Transverse colon (tissue), 4 donors: ENCODE measurements at places on chromosomes 16 and 17.

- no peaks in the 10 kb centered on the region for H3K27me3 ChIP-seq
- H3K27ac ChIP-seq = no peak overlapping the region
- peaks cover 11% of the 10 kb centered on the region for H3K4me1 ChIP-seq
- H3K4me3 ChIP-seq = no peak overlapping the region
- DNase-seq = no peak
Observed at GRCh38 chr17:78707016-78707415, 75.1 kb downstream of the CYTH1 start.

DNA sequence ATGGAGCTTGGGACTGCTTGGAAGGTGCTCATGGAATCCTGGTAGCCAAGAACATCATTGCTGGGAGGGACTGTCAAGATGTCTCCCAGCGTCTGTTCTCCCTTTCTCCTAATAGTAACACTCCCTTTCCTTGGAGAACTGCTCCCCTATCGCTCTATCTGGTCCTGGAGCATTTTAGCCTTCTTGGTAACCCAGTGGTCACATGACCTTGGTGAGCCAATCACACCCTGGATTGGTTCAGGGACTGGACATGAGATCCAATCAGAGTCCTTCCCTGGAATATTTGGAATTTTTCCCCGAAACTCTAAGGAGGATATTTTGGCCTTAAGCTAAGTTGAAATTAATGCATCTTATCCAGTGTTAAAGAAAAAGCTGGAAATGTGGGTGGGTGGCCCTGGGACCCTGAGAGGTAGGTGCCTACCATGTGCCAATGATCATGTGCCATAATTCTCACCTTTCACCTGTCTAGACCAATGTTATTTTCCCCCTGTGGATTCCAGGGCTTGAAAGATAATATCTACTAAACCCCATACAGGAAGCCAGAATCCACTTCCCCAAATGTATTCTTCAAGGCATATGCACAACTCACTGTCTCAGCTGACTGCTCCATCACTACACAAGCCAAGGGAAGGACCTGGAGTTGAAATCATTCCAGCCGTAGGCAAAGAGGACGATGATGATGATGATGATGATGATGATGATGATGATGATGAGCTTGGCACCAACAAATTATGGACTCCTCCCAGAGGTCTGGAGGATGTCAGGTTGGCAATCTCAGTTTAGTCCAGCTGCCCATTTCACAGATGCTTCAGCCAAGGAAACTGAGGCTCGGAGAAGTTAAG is 193.2 kb downstream of the RAB11FIP4 start:
- DNase-seq = no peak
- no peak overlapping the region for H3K27ac ChIP-seq
- H3K27me3 ChIP-seq = no peaks in the 10 kb centered on the region
- no peak overlapping the region for H3K4me3 ChIP-seq
- peaks cover 22% of the 10 kb centered on the region for H3K4me1 ChIP-seq

- no peaks in the 10 kb centered on the region for H3K27me3 ChIP-seq
- H3K4me1 ChIP-seq = peaks cover 43% of the 10 kb centered on the region
- H3K27ac ChIP-seq = peak overlapping the region; percentile 74
- H3K36me3 ChIP-seq = no peaks in the 10 kb centered on the region
Observed at GRCh38 chr17:41647940-41648410, 23.6 kb upstream of the KRT17 start.

GRCh38 chr17:81248649-81249048 is 9.5 kb downstream of the NDUFAF8 start:
- DNase-seq = no peak
- no peak overlapping the region for H3K27ac ChIP-seq
- H3K4me1 ChIP-seq = no peaks in the 10 kb centered on the region
- H3K36me3 ChIP-seq = no peaks in the 10 kb centered on the region
- no peaks in the 10 kb centered on the region for H3K27me3 ChIP-seq
- no peak overlapping the region for H3K4me3 ChIP-seq

DNA sequence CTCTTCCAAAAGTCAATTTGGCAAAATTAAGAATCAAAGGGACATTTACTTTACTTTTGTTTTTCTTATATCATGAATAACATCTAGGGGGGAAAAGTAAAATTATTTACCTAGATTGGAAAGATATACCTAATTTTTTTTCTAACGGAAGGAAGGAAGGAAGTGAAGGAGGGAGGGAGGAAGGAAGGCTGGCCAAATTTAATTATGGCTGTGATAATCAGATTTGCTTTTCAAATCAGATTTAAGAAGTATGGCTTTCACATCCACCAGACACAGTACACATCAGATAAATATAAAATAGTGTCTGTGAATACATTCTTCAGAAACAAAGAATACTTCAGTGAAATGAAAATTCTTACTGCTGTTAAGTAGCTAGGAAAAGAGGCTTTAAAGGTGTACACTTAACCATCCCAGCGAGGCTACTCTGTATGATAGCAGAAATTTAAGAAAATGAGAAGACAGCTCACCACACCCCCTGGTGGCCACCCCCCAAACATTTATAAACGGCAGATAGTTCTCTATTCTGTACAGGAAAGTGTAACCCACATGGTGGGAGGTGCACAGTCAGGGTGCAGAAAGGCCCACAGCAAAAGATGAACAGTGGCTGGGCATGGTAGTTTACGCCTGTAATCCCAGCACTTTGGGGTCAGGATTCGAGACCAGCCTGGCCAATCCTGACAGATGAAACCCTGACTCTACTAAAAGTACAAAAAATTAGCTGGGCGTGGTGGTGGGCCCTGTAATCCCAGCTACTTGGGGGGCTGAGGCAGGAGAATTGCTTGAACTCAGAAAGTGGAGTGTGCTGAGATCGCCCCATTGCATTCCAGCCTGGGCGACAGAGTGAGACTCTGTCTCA is 150.8 kb downstream of the SSH2 start:
- H3K4me1 ChIP-seq = no peaks in the 10 kb centered on the region
- no peak overlapping the region for H3K27ac ChIP-seq
- peak; percentile 75 for DNase-seq
- H3K27me3 ChIP-seq = no peaks in the 10 kb centered on the region
- H3K36me3 ChIP-seq = no peaks in the 10 kb centered on the region

DNA sequence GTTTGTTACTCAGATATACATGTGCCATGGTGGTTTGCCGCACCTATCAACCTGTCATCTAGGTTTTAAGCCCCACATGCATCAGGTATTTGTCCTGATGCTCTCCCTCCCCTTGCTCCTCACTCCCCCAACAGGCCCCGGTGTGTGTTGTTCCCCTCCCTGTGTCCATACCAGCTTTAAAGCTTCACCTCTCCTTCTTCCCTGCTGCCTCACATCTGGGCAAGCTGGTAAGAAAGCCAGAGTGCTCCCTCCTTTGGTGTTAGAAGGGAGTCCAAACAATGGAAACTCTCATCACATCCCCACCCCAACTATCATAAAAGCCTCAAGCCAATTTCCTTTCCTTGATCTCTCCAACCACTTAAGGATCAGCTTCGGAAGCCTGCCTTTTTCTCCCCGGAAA is 1115.6 kb upstream of the GOT2 start:
- H3K27ac ChIP-seq = no peak overlapping the region
- DNase-seq = no peak
- no peaks in the 10 kb centered on the region for H3K36me3 ChIP-seq
